ENCODE measurements at places on chromosomes 6 and 20.

- no peak for DNase-seq
Measured at GRCh38 chr6:153442096-153442495, 311.0 kb upstream of the RGS17 start.

- no peak for DNase-seq
Measured at GRCh38 chr6:160154471-160154870, 32.9 kb downstream of the SLC22A1 start.

DNA sequence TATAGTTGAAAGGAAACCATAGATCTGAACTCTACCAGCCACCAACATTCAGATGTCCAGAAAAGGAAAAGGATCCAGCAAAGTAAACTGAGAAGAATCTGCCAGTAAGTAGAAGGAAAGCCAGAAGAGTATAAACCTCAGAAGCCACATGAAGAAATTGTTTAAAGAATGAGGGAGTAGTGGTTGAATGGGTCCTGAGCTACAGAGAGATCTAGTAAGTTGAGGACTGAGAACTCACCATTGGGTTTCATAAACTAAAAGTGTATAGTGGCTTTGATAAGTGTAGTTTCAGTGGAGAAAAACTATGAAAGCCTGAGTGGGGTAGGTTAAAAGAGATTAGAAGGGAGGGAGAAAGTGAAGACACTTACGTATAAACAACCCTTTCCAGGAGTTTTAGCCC, 32.0 kb upstream of the SUMO4 start:
- DNase-seq, result no peak

GRCh38 chr6:38933426-38933825, 115.2 kb upstream of the GLP1R start:
- DNase-seq, result no peak

DNA sequence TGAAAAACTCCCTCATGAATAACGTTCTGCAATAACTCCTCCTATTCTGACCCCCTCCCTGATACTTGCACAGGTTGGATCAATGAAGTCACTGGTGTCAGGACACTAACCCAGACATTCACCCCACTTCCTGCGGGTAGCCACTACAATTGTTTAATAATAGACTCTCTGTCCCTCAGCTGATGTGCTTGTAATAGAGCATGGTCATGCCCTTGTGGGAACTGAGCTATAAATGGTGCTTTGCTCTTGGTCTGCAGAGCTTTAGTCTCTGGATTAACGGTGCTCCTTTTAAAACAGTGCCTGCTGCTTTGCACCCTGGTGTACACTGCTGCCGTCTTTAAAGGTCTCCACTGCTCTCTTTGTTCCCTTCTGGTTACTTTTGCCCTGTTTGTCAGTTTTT, 127.3 kb downstream of the BACH2 start:
- no peak for DNase-seq

DNA sequence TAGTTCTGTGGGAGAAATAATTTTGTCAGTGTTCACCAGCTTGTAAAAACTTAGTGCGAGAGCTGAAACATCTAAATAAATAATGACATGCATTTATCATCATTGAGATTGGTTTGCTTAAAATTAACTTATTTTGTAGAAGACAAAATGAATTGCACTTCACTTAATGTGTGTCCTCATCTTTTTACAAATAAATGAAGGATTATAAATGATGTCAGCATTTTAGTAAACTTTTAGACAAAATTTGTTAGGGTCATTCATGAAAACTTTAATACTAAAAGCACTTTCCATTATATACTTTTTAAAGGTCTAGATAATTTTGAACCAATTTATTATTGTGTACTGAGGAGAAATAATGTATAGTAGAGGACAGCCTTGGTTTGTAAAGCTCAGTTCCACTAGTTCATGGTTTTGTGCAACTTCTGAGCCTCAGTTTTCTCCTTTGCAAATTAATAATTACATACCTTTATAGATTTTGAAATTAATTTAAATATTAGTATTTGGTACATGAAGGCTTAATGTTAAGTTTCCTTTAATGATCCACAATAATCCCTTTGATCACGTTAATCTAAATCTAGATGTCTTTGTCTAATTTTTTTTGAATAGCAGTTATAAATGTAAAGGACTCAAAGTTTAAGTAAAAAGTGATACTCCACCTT, 9.2 kb downstream of the LOC128125822 start:
- no peak for DNase-seq

- DNase-seq, result no peak
Measured at GRCh38 chr20:9508240-9508661, 6.1 kb upstream of the LAMP5 start.

GRCh38 chr20:57241363-57241991, 25.0 kb downstream of the BMP7 start:
- no peak for DNase-seq

- no peak for DNase-seq
Measured at GRCh38 chr6:56693246-56693607, 50.5 kb upstream of the DST start.

DNA sequence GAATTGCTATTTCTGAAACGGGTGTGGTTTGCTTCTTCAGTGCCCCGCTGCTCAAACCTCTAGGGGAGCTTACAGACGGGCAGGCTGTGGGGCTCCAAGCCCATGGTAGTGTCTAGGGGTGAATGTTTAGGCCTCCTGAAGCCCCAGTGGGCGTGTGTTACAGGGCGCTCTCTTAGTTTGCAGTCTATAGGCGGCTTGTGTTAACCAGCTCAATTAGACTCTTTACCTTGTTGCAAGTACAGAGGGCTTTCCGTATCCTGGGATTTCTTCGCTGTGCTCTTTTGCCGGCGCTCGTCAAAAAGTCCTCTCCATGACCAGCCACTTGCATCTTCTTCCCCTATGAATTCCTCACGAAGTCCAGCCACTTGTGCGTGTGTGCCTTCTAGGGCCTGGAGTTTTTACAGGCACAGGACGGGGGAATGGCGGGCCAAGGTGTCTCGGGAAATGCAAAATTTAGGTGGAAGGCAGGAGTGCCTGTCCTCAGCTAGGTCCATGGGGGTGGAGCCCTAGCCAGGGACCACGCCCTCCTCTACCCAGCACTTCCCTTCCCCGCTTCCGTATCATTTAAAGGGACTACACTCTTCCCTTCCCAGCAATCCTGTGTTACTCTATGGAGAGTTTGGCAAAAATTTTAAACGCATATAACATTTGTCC, 94.5 kb downstream of the HTR1B start:
- DNase-seq, result no peak

- no peak for DNase-seq
Measured at GRCh38 chr20:4366076-4366475, 350.7 kb upstream of the RNF24 start.

- DNase-seq, result no peak
Measured at GRCh38 chr6:140047321-140047720, 672.9 kb upstream of the CITED2 start.

DNA sequence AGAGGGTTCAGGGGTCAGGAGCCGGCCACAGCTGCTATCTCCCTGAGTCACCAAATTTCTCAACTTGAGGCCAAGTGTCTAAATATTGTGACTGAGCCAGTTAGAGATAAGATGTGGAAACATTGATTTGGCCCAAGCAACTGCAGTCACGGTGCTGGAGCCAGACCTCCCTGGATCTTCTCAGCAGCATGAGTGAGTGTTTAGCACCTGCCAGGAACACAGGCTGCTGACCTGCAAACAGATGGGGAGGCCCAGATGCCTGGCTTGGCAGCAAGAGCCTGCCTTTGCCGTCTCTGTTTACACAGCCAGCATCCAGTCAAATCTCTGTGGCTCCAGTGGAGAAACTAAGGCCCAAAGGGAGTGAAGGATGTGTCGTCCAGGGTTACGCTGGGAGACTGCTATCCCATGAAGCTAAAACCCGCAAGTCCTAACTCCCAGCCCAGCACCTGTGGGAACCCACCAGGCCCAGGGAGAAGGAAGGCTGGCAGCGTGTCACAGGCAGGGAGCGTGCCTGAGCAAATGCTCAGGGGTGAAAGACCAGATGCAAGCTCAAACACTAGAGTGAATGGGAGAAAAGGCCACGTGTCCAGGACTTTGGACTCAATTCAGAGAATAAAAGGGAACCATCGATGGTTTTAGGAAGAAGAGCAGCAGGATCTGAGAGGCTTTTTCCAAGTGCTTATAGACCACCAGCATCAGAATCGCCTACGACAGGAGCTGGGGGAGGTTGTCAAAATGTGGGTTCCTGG, 15.9 kb upstream of the PTGIS start:
- DNase-seq, result no peak

DNA sequence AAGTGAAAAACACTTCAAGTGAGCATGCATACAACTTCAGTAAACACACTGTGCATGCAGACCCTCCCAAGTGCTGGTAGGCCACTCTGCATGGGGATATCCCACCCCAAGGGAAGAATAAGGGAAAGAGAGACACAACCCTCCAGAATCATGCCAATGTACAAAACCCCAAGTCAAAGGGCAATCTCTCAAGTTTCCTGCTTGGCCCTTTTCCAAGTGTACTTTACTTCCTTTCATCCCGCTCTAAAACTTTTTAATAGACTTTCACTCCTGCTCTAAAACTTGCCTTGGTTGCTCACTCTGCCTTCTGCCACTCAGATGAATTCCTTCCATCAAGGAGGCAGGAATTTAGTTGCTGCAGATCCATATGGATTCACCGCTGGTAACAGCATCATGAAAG, 205.7 kb upstream of the PROKR2 start:
- DNase-seq, result no peak

- no peak for DNase-seq
Measured at GRCh38 chr6:29749308-29749662, 26.1 kb downstream of the HLA-F start.

DNA sequence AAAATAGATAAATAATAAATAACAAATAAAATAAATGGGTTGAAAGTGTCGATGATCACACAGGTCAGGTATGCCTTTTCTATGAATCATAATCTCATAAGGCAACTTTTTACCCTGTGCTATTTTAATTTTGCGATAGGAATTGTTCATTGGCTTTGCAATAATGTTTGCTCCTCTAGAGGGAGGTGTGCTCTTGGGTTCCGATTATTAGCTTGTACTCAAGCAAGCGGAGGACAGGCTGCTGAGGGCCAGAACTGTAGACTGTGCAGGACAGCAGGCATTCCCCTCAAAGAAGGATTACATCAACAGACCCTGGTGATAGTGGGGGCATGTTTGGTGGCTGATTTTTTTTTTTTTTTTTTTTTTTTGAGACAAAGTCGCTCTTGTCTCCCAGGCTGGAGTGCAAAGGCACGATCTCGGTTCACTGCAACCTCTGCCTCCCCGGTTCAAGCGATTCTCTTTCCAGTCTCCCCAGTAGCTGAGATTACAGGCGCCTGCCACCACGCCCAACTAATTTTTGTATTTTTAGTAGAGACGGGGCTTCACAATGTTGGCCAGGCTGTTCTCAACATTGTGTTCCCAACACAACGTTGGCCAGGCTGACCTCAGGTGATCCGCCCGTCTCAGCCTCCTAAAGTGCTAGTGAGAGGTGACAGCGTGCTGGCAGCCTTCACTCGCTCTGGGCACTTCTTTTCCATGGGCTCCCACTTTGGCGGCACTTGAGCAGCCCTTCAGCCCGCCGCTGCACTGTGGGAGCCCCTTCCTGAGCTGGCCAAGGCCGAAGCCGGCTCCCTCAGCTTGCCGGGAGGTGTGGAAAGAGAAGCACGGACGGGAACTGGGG, 35.6 kb downstream of the RIOK1 start:
- no peak for DNase-seq

DNA sequence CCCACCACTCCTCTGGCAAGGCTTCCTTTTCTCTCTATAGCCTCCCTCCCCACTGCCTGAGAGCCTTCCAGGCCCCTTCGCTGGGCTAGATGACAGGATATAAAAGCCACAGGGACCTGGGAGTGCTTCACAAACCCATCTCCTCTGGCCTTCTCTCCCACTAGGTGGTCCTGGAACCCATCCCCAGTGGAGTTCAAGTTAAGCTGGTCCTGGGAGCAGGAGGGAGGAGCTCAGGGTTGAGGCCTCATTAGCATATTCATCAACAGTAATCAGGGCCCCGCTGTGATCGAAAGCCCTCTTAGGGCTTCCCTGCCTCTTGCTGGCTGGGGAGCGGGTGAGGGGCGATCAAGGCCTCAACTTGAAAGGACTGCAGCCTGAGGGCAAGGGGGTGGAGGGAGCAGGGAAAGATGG, 9.1 kb downstream of the EBF4 start:
- DNase-seq, result no peak

DNA sequence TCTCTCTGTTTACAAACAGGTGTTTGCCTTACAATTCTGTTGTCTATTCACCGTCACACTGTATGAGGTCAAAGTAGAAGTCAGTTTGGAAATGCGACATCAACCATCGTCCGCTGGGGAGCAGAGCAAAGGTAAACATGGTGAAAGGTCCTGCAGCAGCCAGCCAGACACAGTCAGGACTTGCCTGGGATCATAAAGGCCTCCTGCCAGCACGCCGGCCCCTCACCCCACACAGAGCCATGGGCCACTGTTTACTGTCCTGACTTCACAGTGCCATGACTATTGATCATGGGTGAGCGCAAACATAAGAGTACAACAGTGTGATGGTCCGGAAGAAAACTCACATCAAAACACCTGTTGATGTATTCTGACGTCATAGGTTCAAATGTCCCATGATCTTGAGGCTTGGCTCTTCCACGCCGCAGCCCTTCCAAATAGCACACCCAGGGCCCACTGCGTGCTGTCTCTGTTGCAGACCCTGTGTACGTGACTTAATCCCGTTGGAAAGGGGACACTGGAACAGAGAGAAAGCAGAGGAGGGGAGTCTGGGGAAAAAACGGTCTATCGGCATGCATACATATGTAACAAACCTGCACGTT, 16.9 kb upstream of the PPP1R3G start:
- DNase-seq, result no peak

DNA sequence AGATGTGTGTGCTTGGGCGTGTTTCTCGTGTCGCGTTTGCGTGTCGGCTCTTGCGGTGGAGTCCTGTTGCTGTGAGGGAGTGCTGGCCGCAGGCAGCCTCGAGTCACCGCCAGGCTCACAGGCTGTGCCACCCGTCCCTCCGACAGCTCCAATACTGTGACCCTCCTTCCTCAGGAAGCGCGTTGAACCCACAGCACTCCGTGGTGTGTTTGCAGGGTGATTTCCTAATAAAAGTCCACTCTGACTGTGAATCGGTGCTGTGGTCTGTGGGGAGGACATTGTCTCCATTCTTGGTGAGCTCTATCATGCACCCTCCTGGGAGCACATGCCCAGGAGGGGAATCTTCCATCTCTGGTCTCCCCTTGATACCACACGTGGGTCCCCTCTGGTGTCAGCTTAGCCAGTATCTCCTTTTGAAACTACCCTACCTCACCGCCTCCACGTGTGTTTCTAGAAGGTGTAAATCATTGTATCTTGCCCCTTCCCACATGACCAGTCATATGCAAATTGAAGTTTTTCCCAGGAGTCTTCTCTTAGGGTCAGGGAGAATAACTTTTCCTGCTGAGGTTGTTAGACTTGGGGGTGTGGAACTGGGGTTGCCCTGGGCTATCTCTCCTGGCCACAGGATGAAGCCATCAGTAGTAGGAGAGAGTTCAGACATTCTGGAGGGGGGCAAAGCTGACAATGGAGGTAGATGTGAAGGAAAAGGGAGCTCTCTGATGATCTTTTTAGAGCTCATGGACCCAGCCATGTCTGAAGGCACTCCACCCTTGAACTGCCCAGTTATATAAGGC, 13.3 kb upstream of the PCMTD2 start:
- no peak for DNase-seq

GRCh38 chr6:23175391-23175790, 606.0 kb downstream of the HDGFL1 start:
- DNase-seq, result no peak

- no peak for DNase-seq
Measured at GRCh38 chr6:79928478-79928998, 18.8 kb downstream of the ELOVL4 start.

GRCh38 chr6:45988635-45989034, 27.0 kb downstream of the CLIC5 start:
- no peak for DNase-seq

GRCh38 chr6:56040223-56040622, 164.8 kb upstream of the BMP5 start:
- DNase-seq, result no peak

- peak; percentile 63 for DNase-seq
Measured at GRCh38 chr6:13454286-13455221, 32.8 kb downstream of the GFOD1 start.

GRCh38 chr6:159359581-159360297, 190.5 kb downstream of the FNDC1 start:
- DNase-seq, result no peak
